Effector CD8-positive, alpha-beta T cell (primary cell): ENCODE measurements at places on chromosomes 13 and 19.

- no peak for DNase-seq
These were observed 186.9 kb upstream of the STARD13 start for GRCh38 chr13:33472446-33472845.

DNA sequence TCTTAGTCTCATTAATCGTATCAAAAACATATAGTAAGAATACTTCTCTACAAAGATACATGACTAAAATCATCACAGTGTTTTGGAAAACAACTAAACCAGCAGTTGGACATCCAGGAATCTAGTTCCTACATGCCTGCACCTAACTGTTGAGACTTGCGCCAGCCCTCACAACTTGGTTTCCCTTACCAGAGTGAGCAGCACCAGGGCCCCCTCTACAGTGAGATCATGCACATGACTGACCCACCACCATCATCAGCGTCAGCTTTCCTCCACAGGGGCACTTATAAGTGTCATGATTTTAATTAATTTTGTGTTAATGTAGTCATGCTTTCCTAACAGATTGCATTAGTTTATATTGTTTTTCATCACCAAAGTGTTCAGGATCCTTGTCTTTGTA, 1322.0 kb downstream of the EFNB2 start:
- no peak for DNase-seq

GRCh38 chr13:25384758-25385410, 13.1 kb downstream of the ATP8A2 start:
- no peak for DNase-seq

GRCh38 chr13:112759827-112760226, 70.0 kb downstream of the ATP11A start:
- no peak for DNase-seq

GRCh38 chr13:73230716-73231115, 171.9 kb downstream of the KLF5 start:
- DNase-seq, result no peak

GRCh38 chr19:40693150-40693788, 2.8 kb upstream of the NUMBL start:
- no peak for DNase-seq

GRCh38 chr19:39402346-39403300, 4.0 kb upstream of the ZFP36 start:
- DNase-seq, result peak; percentile 83

- no peak for DNase-seq
These were observed 3.3 kb upstream of the USP12 start for GRCh38 chr13:27174766-27175455.

- DNase-seq, result no peak
These were observed 8.5 kb upstream of the SHISA2 start for GRCh38 chr13:26060357-26060756.

GRCh38 chr13:40204246-40204645, 462.2 kb downstream of the FOXO1 start:
- DNase-seq, result no peak

- DNase-seq, result no peak
These were observed 3.4 kb upstream of the HNRNPL start for GRCh38 chr19:38853214-38853613.

GRCh38 chr13:76570510-76570971, 315.7 kb downstream of the KCTD12 start:
- DNase-seq, result no peak

- DNase-seq, result no peak
These were observed 12.5 kb upstream of the GDF15 start for GRCh38 chr19:18373407-18373891.

DNA sequence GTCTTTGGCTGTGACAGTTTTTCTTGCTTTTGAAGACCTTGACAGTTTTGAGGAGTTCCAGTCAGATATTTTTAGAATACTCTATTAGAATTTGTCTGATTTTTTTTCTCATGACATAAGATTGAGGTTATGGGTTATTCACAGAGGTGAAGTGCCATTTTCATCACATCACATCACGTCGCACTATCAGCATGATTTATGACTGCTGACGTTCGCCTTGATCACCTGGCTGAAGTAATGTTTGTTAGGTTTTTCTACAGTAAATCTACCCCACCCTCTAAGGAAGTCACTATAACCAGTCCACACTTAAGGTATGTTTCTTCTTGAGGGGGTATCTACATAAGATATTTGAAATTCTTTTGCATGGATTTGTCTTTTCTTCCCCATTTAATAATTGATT, 169.7 kb downstream of the NDFIP2 start:
- no peak for DNase-seq

- no peak for DNase-seq
These were observed 108.8 kb upstream of the FRY start for GRCh38 chr13:31922724-31923123.

GRCh38 chr13:34523406-34523805, 418.7 kb upstream of the NBEA start:
- no peak for DNase-seq

DNA sequence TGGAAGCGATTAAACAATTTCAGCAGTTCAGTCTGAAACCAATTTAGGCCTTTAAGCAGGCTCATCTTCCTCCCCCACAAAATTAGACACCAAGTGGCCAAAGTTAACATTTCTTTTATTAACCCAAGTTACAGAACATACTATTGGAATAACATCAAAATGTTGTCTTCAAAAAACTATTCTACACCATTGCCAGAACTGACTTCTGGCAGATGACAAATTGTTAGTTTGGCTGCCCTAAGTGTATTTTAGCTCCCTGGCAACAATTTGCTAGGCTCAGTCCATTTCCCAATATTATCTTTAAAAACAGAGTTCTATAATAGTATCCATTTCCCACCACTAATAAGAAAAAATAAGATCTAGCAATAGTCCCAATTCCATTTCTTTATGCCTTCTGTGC, 107.8 kb downstream of the SGCG start:
- DNase-seq, result no peak

DNA sequence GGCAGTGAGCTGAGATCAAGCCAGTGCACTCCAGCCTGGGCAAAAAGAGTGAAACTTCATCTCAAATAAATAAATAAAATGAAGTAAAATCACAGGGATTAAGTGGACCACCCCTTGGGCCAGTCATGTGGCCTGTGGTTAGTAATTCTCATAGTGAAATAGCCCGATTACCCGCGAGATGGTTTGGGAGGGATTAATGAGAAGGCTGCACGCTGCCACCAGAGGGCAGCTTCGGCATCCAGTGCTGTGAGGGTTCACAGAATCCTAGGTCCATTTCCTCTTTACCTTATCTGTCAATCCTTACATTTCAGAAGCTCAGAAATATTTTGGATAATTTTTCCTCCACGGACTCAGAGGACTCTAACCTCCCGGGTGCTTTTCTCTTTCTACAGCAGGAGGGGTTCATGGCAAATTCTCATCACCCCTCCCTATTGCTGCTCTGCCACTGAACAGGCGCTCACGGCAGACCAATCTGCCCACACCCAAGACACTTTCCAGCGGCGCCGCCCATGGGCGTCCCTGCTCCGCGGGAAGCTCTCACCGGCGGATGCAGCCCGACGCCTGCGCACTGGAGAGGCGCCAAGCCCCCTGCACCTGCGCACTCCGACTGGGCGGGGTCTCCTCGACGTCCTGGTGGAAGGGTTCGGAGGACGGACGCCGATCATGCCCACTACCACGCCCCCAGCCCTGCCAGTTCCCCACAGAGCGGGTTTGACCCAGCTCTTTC, 11.0 kb downstream of the ZNF835 start:
- no peak for DNase-seq

DNA sequence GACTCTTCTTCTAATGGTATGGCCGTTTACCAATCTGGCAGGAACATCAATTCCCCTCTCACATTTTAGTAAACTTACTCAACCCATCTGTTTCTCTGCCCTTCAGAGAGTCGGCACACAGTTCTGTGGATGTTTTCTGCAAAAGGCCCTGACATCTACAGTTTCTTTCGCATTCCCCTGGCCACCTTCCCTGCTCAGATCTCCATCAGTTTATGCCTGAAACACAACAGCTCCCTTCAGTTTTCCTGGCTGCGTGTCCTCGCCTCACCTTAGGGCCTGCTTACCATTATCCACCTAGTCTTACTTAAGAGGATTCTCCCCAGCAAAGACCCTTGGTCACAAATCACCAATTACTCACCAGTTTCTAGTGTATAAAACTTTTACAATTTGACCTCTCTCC, 25.2 kb downstream of the COL4A1 start:
- DNase-seq, result no peak

DNA sequence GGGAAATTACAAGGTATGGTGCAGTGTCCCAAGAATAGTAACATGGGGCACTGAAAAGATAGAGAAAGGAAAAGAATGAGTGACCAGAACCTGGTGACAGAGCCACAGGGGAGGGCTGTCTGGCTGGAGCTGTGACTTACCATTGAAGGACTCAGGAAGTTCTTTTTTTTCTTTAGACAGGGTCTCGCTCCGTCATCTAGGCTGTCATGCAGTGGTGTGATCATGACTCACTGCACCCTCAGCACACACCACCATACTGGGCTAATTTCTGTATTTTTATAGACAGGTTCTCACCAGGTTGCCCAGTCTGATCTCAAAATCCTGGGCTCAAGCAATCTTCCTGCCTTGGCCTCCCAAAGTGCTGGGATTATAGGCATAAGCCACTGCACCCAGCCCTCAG, 8.8 kb upstream of the CPB2 start:
- DNase-seq, result no peak

DNA sequence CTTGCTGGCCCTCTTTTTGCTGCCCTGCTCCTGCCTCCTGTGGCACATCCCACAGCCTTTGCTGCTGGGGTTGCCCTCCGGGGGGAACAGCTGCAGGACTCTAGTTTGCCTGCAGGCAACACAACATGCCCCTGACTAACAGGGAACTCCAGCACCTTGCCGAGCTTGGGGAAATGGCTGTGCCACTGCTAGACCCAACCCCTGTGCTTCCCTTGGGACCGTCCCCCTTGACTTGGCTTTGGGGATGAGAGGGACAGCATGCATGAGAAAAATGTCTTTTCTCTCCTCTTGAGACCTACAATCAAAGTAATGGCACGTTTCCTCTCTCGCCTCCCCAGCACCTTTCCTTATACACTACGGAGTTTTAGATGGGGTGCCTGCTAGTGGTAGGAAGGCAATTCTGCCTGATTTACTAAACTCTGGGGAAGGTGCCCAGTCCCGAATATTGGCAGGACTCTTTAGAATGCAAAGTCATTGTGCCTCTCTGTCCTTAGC, 12.4 kb upstream of the VWA8 start:
- no peak for DNase-seq

- DNase-seq, result peak; percentile 83
These were observed 5.8 kb downstream of the KLF2 start for GRCh38 chr19:16330368-16330801.

DNA sequence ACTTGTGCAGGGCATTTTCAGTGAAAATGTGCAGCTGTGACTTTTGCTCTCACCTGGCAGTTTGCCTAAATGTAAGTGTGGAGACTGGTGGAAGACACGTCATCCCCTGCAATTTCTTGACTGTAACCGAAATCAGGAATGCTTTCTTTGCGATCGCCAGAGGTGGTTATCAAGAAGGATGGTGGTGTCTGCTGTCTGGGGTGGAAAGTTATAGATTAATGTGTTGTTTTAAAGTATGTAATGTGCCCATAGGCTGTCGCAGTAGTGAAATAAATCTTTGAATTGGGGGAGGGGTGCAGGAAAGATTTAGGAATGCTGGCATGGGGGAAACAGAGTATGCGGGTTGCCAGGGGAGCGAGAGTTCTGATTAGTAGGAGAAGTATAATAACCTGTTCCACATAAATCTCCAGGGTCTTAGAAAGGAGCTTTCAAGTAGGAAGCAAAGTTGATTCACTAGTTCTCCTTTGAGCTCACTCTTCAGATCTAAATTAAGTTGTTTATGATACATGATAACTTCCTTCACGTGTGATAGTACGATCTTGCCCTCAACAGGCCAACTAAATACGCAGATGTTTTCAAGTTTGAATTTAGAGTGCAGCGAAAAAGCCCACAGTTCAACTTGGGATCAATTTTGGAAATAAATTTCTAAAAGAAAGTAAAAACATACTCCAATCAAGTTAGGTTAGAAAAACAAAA, 1520.0 kb upstream of the SLC10A2 start:
- DNase-seq, result no peak

- DNase-seq, result no peak
These were observed 21.7 kb downstream of the MYH14 start for GRCh38 chr19:50224986-50225747.

DNA sequence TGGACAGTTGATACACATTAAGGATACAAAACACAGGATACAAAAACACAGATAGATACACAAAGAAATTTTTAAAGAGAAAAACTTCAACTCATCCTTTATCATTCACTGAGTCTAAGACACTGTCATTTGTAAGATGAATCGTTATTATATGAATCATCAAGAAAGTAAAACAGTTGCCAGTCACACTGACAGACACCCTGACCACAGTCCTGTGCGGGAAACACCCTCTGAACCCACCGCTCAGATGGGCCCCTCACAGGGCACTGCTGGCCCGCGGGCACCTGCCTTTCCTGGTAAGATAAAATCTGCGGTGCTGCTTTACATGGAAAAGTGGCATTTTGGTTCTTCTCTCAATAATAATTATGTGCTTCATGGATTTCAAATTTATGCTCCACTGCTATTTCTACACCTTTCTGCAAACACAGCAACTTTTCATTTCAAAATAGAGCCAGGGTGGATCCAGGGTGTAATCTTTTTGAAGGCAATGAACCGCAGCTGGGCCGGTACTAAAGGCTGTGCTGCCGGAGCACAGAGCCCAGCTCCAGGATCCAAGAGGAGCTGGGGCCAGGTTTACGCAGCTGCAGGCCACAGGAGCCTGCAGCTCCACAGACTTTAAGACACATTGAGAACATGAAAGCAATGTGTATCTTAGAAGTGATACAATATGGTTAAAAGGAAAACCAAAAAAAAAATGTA, 76.8 kb downstream of the TUBGCP3 start:
- DNase-seq, result no peak

- DNase-seq, result no peak
These were observed 76.6 kb downstream of the SERP2 start for GRCh38 chr13:44449999-44450821.

- no peak for DNase-seq
These were observed 173.1 kb upstream of the SOX1 start for GRCh38 chr13:111893607-111894443.

DNA sequence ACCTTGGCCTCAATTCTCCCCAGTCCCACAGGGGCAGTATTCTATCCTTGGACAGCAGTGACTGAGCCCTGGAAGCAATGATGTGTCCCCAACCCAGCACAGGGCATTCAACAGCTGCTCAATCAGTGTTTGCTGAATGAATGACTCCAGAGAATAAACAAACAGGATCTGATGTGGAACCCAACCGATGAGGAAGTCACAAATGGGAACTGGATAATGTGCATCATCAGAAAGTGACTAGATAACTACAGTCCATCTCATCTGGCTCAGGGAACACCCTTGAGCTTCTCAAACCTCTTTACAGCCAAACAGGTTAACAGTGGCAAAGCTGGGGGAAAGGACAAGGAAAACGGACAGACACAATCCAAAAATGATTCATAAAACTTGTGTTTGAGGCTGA, 8.2 kb downstream of the SLC25A30 start:
- DNase-seq, result no peak
